Prostate gland (tissue), 2 donors: ENCODE measurements at places on chromosomes 7 and 10.

DNA sequence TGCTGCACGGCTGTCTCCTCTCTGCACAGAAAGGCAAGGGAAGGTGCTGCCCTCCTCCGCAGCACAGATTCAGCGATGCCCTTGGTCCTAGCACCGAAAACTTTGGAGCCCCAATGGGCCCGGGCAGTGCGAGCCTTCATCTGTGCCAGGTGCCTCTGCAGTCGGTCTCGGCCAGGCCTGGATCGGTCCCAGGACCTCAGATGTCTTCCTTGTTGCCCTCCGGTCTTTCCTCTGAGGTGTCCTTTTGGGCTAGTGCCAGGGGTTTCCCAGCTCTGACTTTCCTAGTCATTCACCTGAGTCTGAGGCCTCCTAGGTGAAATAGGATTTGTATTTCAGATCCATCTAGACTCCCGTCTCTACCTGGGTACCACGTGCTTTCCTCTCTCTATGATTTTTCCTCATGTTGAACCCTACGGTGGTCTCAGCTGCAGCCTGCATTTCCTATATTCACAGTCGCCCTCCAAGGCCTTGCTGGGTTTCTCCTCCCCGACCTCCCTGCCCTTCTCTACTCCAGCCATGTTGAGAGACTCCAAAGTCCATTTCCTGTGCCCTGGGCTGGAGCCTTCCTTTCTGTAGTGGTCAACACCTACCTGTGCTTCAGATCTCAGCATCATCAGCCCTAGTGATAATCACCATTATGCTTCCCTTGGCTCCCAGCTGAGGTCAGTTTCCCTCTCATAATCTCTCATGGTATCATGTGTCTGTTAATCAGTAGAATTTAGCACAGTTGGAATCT, 92.0 kb upstream of the PRSS58 start:
- H3K27me3 ChIP-seq: no peaks in the 10 kb centered on the region
- H3K27ac ChIP-seq: no peak overlapping the region
- no peak overlapping the region for H3K4me3 ChIP-seq
- DNase-seq: no peak
- H3K36me3 ChIP-seq: no peaks in the 10 kb centered on the region
- H3K4me1 ChIP-seq: no peaks in the 10 kb centered on the region

- H3K36me3 ChIP-seq: no peaks in the 10 kb centered on the region
- H3K27me3 ChIP-seq: no peaks in the 10 kb centered on the region
- H3K27ac ChIP-seq: no peak overlapping the region
- no peak for DNase-seq
- no peak overlapping the region for H3K4me3 ChIP-seq
Measured at GRCh38 chr7:150360363-150361058, 8.1 kb upstream of the REPIN1 start.

DNA sequence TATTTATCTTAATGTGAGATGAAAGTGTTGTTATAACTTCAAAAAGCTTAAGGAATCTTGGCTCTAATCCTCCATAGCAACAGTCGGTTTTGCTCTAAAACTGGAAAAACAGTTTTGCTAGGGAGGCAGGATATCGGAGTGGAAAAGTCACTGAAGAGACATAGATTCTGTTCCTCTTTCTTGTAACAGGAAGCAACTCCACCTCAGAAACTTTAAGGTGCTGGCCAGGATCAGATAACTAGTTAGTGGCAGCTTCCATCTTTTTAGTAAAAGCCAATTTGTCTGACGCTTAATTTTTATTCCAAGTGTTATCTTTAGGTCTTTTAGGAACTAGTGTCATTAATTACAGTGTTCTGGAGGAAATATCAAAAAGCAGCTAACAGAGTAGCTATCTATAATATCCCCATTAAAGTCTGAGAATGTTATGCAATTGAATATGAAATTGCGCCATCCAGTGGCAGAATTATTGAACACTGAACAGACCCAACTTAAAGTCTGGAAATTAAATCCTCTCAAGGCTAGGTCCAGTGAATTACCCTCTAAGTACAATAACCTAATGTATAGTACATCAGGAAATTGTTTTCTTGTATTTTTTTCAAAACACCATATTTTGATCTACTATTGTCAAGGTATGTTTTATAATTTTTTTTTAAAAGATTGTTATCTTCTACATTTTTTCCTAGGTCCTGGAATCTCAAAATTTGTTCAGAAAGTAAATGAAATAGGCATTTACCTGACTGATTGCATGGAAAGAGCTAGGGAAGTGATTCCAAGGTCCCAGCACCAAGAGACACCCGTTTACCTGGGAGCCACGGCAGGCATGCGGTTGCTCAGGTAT, 65.9 kb upstream of the CC2D2B start:
- H3K27ac ChIP-seq: no peak overlapping the region
- H3K27me3 ChIP-seq: no peaks in the 10 kb centered on the region
- no peaks in the 10 kb centered on the region for H3K36me3 ChIP-seq
- no peak overlapping the region for H3K4me3 ChIP-seq
- DNase-seq: peak; percentile 50
- no peaks in the 10 kb centered on the region for H3K4me1 ChIP-seq

DNA sequence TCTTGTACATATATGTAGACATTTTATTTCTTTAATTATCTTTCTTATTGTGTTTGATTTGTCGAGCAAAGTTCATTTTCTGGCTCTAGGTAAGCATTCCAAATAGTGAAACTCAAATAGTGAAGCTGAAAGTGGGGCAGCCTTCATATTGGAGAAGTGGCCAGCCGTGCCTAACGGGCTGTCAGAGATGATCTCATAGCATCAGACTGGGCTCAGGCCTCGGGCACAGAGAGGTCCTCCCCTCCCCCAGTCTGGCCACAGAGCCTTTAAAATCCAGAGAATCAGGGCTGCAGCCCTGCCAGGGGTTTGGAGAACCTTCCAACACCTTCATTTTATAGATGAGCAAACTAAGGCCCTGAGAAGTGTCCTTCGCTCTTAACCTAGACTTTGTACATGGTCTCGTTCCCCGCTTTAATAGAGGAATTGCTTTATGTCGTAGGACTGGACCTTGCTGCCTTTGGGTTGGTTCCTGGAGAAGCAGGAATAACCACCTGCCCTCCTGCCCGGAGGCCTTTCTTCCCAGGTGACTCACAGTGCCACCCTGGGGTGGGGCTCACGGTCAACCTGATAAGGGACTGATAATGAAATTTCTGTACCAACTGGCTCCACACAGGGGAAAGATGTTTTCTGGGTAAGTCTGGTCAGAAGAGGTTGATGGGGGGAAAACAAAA, 7.3 kb downstream of the TSPAN15 start:
- no peaks in the 10 kb centered on the region for H3K27me3 ChIP-seq
- no peak overlapping the region for H3K4me3 ChIP-seq
- peak; percentile 51 for DNase-seq

DNA sequence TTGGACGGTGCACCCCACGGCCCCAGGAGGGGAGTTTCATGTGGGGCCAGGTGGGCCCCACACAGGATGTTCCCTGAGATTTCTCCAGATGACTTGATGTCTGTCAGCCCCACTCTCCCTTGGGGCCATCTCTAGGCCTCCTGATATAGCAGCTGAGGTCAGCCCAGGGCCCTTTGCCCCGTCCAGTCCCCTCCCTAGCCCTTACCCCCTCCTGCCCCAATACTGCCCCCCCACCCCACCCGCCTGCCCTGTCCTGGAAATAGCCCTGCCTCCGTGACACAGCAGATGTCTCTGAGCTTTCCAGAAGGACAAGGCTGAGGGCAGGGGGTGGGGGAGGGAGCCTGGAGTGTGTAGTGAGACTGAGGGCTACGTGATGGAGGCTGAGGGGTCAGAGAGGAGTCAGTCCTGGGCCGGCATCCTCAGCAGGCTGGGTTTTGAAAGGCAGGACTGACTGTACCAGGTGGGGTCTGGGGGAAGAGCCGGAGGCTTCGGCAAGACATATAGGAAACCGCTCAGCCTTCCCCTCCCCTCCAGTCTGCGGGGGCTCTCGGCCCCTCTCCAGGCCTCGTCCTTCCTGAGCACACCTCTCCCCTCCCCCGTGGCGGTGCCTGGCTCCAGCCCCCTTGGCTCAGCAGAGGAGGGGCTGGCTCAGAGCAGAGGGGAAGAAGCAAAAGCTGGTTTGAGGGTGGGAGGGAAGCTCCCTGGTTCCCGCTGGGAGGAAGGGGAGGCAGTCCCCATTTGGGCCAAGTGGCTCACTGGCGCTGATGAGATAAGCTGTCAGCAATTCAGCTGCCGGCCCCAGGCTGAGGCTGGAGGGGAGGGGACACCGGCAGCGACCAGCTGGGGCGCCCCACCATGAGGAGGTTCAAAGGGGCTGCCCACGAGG, 2.0 kb downstream of the FLNC start:
- peak overlapping the region; percentile 41 for H3K4me3 ChIP-seq
- no peaks in the 10 kb centered on the region for H3K4me1 ChIP-seq
- no peaks in the 10 kb centered on the region for H3K36me3 ChIP-seq
- no peak for DNase-seq

DNA sequence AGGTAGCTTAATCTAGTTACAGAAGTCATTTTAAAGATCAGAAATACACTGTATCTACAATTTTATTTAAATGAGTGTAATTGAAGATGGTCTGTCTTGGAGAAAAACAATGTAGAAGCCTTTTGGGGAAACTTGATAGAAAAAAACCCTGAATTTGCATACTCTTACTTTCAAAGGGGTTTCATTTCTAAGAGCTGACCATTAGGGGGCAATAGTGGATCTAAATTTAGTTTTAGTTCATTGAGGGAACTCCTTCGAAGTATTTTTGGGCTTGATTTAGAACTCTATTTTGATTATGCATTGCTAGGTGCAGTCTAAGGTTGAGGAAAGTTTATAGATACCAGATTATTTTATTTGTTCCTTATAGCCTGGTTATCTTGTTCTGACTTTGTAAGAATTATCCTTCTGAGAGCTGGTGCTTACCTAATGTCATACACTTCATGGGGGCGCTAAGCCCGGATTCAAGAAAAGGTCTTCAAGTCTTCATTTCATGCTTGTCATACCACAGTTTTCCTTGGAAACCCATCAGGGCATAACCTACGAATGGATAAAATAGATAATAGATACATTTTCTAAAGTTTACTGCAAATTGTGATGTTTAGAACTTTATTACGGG, 69.1 kb upstream of the MXI1 start:
- no peaks in the 10 kb centered on the region for H3K36me3 ChIP-seq
- no peak overlapping the region for H3K27ac ChIP-seq
- no peak overlapping the region for H3K4me3 ChIP-seq

- no peak overlapping the region for H3K4me3 ChIP-seq
- no peak overlapping the region for H3K27ac ChIP-seq
- H3K36me3 ChIP-seq: no peaks in the 10 kb centered on the region
- no peak for DNase-seq
- H3K27me3 ChIP-seq: no peaks in the 10 kb centered on the region
Measured at GRCh38 chr10:44572146-44572545, 187.2 kb upstream of the CXCL12 start.
